ENCODE measurements at places on chromosomes 3 and 15.

DNA sequence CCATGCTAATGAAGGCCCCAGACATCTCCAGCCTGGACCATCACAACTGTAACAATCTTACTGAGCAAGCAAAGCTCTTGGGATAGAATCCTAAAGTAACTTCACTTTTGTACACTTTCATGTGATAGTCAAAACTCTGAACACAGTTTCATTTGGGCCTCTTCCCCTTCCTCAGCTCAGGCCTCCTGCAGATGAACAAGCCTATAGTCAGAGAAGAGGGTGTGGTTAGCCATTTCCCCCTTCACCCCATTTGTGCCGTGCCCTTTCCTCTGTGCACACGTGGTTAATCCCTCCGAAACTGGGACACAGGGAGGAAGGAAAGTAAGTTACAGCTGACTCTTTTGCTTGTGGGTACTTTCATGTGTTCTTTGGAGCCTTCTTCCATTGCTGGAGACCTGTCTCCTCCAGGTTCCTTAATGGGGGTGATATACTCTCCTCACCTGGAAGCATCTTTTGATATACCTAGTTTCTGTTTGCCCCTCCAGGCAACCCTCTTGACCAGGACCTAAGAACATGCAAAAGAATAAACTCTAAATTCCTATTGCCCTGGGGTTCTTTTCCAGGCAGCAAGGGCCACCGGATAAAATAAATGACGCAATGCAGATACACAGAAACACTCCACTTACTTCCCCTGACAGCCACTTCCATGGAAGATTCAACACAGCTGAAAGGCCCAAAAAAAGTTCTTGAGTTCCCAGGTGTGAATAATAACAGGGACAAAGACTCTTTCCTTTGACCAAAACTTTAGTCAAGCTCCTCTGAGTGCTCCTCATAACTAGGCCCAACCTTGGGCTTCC, 29.6 kb upstream of the CSTA start:
- DNase-seq = no peak

GRCh38 chr3:16319307-16319706, 54.3 kb downstream of the OXNAD1 start:
- DNase-seq = peak; percentile 53

DNA sequence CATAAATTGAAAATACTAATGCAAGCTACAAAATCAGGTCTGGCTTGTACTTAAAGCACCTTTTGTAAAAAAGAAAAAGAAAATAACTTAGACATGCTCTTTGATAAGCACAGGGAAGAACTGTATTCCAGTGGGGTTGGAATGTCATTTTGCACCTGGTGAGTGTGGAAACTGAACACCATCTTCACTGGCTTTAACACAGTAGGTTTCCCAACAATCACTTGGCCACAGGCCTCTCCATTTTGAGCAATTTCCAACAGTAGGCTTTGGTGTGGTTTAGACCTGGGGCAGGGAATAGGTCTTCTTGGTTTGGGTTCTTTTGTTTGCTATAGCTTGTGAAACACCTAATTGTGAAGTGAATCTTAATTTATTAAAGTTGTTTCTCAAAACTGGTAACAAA, 18.9 kb downstream of the PDZRN3 start:
- no peak for DNase-seq

DNA sequence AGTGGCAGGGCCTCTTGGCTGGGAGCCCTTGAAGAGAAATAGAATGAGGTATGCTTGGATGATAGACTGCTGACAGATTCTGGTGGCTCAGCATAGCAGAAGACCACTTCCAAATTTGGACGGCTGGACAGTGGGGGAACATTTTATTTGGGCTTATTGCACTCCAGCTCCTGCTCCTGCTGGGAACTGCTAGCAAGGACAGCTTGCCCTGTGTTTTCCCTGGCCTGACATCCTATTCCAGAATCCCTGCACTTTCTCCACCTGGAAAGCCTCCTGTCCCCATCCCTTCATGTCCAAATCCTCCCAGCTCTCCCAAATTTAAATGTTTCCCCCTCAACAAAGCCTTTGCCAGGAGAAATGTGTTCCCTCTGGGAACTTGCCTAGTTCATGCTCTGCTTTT, 9.8 kb upstream of the COLQ start:
- no peak for DNase-seq
